Stimulated activated CD4-positive, alpha-beta T cell treated with anti-CD3 and anti-CD28 coated beads, TNF-alpha, amount 100 ng/mL, for 4 hours (primary cell): ENCODE measurements at places on chromosomes 1 and 21.

DNA sequence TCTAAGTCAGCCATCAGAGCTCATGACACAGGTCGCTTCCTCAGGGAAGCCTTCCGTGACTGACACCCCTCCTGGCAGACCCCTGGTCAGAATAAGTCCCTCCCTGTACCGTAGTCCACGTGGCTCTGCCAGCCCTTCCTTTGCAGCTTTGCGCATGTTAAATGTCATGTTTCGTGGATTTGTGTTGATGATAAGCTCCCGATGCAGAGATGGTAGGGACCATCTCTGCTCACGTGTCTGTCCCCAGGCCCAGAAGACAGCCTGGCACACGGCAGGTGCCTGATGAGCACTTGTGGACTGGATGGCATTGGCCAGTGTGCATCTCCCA lies 75.9 kb downstream of the DHRS3 start:
- DNase-seq, result no peak

- DNase-seq, result no peak
Observed at GRCh38 chr1:7004181-7004580, 218.9 kb downstream of the CAMTA1 start.

DNA sequence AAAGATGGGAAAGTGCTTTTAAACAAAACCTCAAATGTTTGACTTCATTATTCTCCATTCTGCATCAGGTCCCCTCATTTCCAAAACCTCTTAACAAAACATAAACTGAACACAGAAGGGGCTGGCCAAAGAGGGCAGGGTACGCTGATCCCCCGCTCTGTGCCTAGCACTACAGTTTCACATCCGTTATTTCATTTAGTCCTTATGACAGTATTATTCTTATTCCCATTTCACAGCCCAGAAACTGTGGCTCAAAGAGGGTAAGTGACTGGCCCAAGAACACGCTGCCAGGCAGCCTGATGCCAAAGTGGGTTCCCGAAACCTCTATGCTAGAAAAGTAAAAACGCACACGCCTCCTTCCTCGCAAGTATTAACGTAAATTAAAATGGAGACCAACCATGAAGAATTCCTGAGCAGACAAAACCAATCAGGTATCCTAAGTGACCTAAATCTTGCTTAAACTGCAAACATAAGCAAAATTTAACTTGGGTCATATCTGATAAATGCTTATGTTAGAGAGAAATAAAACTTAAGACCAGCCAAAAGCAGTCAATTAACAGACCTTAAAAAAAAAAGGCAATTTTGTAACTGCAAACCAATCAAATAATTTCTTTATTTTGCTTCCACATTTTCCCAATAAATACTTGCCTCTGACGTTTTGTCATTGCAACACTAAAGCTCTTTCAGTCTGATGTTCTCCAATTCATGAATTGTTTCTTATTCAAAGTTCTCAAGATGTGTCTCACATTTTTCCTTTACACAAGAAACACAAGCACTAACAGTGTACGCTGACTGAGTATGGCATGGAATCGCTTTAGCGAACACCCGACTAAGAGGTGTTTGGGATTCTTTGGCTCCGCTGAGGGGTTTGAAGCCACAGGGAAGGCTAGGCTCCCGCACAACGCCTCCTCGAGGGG lies 653 bp downstream of the CASP9 start:
- DNase-seq, result no peak

- DNase-seq, result no peak
Observed at GRCh38 chr1:200364091-200364759, 45.6 kb downstream of the ZNF281 start.

DNA sequence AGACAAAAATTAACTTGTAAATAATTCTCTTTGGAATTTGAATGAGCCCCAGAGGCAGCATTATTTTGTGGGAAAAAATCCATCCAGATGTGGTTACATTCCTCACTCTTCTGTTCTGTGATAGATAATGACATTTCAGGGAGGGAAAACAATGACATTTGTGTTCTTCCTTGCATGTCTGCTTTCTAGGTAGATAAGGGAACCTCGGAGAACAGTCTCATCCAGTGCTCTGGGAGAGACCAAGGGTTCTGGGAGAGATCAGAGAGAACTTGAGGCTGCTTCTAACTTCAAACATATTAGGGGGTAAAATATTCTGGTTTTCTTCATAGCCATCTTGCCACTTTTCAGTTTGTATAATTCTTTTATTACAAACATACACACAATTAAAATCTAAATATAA lies 269.2 kb downstream of the NEGR1 start:
- no peak for DNase-seq

DNA sequence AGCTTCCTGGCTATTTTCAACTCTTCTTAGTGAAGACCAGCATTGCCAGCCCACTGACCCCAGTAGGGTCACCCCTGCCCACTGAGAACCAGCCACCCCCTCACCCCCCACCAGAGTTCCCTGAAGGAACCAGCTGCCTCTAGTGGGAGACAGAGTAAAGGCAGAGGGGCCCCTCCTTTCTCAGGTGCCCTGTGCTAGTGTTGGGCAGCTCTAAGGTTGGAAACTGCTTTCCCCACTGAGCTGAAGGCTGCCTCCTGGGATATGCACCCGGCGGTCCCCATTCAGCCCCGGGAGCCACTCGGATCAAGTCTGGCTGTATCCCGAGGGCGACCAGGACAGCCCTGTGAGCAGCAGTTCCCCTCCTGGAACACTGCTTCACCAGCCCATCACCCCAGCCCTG lies 111.0 kb downstream of the PGBD5 start:
- no peak for DNase-seq

GRCh38 chr1:166948856-166949350 lies 26.4 kb downstream of the ILDR2 start:
- no peak for DNase-seq

GRCh38 chr1:33017175-33017574 lies 19.5 kb downstream of the AK2 start:
- no peak for DNase-seq

GRCh38 chr1:175599212-175599705 lies 144.1 kb downstream of the TNR start:
- DNase-seq, result no peak

- no peak for DNase-seq
Observed at GRCh38 chr21:42317341-42317741, 2.1 kb upstream of the TFF3 start.

DNA sequence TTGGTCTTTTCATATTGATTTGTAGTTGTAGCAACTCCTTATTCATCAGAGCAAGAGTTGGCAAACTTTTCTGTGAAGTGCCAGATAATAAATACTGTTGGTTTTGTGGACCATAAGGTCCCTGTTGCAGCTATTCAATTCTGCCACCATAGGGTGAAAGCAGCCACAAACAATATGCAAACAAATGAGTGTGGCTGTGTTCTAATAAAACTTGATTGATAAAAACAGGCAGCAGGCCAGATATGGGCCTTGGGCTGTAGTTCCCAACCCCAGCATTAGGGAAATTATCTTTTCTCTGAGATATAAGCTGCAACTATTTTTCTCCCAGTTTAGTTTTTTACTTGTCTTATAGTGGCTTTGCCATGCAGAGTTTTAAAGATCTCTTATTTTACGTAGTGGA lies 469.2 kb downstream of the SMYD3 start:
- no peak for DNase-seq

DNA sequence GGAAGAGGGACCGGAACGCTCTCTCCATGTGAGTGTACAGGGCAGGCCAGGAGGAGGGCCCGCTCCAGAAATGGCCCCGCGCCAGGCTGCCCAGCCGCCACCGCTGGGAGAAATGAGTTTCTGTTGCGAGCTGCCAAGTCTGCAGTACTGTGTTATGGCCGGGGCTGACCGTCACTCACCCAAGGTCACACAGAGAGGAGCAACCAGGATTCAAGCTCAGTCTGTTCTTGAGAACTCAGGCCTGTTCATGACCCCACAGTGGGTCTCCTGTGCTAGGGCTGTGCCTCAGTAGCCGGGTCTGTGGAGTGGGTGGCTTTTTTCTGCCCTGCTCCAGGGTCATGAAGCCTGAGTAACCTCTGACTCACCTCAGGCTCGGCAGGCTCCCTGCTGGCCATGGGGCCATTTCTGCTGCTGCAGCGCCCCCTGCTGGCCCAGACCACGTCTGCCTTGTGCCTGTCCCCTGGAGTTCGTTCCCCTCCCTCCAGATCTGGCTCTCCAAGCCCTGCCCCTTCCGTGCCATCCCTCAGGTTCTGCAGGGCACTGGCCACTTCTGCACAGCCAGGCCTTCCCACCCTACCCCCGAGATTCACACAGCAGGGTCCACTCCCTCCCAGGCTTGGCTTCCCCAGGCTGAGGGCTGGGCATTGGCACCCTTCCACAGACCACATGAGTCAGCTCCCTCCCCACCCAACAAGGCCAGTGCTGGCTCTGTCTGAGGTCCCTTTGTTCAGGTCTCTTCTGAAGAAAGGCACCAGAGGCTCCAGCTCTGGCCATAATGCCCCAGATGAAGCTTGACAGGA lies 51.8 kb downstream of the EDN2 start:
- DNase-seq, result peak; percentile 54

DNA sequence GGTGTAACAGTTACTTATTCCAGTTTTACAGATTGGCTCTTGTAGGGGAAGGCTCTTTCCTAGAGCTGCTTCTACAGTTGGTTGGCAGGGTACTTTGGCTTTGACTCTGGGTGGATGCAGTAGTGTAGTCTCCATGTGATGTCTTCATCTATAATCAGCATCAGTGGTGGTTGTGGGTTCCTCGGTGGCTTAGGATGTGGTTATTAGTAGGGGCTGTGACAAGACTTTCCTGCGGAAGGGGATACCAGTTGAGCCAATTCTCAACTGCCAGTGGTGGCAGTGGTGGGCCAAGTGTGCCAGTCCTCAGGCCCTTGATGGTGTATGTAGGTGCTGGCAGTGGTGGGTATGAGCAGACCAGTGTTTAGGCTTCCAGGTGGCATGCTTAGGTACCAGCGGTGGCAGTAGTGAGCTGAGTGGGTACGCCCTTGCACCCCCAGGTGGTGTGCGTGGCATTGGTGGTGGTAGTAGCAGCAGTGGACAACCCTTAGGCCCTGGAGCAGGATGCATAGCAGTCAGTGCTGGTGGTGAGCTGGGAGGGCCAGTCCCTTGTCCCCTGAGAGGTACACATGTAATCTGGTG lies 27.2 kb upstream of the KLF18 start:
- no peak for DNase-seq

GRCh38 chr1:236663934-236664333 lies 22.4 kb upstream of the ACTN2 start:
- DNase-seq, result no peak
